ENCODE measurements at places on chromosomes 6 and 20.

- no peak for DNase-seq
Measured at GRCh38 chr6:13406781-13407180, 78.4 kb upstream of the TBC1D7 start.

GRCh38 chr20:52497731-52498130 is 306.2 kb upstream of the ZFP64 start:
- DNase-seq, result no peak

- DNase-seq, result peak; percentile 43
Measured at GRCh38 chr6:118709859-118710350, 58.5 kb upstream of the CEP85L start.

DNA sequence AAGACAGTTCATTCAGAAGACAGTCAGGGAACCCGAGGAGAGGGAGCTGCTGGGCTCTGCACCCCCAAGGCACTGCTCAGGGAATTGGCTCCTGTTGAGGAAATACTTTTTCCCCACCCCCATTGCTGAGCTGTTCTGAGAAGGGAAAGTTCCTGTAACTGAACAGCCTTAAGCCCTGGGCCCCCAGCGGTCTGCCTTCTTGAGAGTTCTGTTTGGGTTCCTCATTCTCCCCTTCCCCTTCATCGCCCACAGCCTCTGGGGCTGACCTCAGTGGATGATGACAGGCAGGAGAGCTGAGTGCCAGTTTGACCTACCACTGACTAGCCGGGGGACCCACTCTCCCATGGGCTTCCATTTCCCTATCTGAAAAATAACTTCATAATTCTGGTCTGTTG is 10.7 kb downstream of the HCK start:
- no peak for DNase-seq

- no peak for DNase-seq
Measured at GRCh38 chr6:161533266-161533665, 259.4 kb upstream of the AGPAT4 start.

GRCh38 chr20:63224412-63225081 is 8.6 kb upstream of the YTHDF1 start:
- DNase-seq, result no peak

DNA sequence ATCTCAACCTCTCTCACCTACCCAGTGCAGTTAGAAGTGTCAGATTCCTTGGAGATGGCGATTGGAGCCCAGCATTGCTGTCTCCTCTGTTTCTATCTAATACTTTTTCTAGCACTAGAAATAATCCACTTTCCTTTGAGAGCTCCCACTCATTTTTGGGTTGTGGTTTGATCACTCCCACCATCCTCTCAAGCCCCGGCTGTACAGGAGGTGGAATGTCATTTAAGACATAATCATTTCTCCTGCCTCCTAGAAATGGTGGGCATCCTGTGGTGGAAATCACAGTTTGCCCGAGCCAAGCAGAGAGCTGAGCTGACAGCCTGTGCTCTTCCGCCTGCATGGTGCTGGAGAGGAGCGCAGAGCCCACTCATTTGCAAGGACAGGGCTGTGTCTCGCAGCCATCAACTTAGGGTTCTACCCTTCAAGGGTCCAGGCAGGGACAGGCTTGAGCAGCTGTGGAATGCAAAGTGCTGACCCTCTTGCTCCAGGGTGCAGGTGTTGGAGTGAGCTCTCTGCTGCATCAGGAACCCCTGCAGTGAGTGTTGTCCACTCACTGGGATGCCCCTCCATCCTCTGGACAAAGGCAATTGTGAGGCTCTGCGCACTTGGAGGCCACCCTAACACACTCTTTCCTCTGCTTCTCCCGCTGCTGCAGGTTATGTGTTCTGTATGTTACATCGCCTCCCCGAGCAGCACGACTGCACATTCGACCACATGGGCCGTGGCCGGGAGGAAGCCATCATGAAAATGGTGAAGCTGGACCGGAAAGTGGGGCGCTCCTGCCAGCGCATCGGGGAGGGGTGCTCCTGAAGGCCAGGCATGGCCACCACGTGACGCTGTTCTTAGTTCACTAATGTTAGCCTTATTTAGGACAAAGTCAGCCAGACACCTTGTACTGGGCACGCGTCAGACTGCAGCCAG is 332.3 kb downstream of the ZFAND3 start:
- DNase-seq, result no peak

DNA sequence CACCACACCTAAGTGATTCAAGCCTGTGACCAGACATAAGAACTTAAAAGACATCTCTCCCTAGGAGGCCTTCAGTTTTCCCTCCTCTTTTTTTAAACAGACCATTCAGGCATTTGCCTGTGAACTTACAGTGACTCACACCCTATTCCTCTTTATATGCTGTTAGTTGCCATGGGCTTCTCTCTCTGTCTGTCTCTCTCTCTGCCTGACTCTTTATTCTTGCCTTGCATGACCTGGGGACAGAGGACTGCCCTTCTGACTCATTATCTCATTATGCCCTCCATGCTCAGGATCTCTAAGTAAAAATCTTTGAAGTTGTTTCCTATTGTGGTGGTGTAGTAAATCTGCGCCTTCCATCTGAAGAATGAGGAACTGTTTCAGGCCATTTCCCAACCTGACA is 442.2 kb upstream of the MAN1A1 start:
- DNase-seq, result no peak

- DNase-seq, result no peak
Measured at GRCh38 chr6:1047981-1048541, 263.8 kb upstream of the FOXQ1 start.

GRCh38 chr6:14149053-14149738 is 31.6 kb downstream of the CD83 start:
- DNase-seq, result no peak

- DNase-seq, result no peak
Measured at GRCh38 chr6:135811644-135812526, 39.6 kb upstream of the PDE7B start.

DNA sequence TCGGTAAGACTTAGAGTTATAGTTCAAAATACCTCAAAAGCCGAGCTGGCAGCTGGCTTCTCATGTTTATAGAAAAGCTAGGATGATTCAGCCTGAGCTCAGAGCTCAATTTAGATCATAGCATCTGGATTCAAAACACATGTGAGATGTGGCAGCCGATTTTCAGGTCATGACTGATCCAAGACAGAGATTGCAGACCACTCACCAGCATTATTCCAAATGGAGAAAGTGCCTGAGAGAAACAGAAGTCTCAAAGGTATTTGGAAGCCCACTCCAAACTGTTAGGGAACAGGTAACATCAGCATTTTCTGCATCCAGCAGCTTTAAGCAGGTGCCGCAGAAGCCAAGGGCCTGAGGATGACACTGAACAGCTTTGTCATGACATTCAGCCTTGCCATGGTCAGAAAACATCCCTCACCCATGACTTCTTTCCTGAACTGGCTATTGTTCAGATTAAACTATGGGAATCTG is 102.2 kb downstream of the BACH2 start:
- no peak for DNase-seq

DNA sequence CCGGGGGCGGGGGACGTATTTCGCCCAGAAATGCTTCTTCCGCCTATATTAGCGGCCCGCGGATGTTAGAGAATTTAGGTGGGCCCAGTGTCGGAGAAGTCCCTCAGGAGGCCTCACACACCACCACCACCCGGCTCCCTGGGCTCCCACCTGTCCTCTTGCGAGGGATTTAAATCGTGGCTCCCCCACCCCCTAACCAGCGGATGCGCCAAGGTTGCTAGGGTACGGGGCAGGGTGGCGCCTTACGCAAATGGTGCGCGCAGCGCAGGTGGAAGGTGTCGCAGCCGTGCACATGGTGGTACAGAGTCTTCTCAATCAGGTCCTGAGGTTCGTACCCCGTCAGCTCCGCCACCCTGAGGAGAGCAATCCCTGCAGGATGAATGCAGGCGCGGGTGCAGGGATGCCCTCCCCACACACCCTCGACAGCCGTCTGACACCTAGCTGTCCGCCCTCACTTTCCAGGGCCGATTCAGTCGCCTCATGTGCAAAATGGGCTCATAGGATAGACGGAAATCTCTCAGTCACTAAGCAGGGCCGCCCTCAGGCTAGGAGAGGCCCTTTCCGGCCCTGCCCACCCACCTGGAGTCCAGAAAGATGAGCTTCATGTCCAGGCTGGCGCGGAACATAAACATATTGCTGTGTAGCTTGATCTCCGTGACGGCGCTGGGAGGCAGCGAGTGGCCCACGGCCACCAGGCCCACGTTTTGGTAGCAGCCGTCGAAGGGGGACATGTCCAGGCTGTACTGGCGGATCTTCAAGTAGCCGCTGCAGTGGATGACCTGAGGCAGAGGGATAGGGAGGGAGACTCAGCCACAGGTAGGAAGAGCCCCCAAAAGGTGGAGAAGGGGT is 16.6 kb downstream of the SIM1 start:
- DNase-seq, result no peak

Measured in activated naive CD4-positive, alpha-beta T cell (primary cell).